HFFc6 (cell line): ENCODE measurements at places on chromosomes 3 and 15.

DNA sequence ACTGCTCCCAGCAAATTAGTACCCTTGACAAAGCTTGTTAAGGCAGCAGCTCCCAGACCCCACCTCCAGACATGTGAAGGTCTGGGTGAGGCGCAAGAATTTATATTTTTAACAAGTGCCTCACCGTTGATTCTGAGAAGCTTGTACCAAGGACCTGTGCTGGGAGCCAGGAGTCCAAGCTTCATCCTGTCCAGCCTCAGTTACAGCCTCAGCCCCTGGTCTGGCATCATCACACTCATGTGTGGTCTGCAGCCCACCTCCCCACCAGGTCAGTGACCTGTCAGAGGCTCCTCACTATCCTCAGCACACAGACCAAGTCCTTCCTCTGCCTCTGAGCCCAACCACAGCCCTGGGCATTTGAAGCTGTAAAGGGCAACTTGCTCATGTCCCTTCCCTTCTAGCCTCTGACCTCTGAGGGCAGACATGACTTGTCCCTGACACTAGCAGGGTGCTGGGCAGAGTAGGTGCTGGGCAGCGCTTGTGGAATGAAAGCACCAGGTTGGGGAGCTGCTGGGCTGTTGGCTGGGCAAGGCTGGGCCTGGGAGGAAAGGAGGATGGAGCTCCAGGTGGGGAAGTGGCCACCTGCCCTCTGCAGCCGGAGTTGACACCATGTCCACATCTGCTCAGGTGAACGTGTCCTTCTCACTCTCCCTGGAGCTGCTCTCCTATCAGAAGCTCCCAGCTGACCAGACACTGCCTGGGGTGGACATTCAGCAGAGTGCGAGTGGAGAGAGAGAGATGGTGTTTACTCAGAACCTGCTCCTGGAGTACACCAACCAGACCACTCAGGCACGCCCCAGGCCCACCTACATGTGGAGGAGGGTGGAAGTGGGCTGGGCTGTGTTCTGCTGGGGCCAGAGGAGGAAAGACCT, 16.9 kb downstream of the ACAA1 start:
- no peak overlapping the region for H3K27ac ChIP-seq
- H3K36me3 ChIP-seq: peaks cover 4% of the 10 kb centered on the region; the same call in 1 of the 2 replicates
- DNase-seq: no peak
- H3K27me3 ChIP-seq: peaks cover 13% of the 10 kb centered on the region

DNA sequence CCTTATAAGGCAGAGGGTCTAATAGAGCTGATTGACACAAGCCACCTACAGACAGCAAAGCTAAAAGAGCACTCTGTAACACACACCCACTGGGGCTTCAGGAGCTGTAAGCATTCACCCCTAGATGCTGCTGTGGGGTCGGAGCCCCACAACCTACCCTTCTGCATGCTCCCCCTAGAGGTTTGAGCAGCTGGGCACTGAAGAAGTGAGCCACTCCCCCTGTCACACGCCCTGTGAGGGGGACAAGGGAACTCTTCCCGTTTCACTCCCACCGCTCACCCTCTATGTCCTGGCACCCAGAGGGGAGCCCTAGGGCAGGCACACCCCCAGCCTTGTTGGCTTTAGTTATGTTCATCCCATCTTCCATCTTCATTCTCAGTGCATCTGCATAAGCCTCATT, 9.4 kb upstream of the CSTA start:
- peaks cover 13% of the 10 kb centered on the region for H3K27me3 ChIP-seq
- no peak for DNase-seq
- H3K4me3 ChIP-seq: no peak overlapping the region
- H3K36me3 ChIP-seq: no peaks in the 10 kb centered on the region

GRCh38 chr3:9806688-9807589, 3.1 kb upstream of the TTLL3 start:
- no peak overlapping the region for H3K4me3 ChIP-seq
- H3K36me3 ChIP-seq: peaks cover 22% of the 10 kb centered on the region
- peak overlapping the region; percentile 97 for H3K27ac ChIP-seq
- DNase-seq: no peak
- peaks cover 7% of the 10 kb centered on the region for H3K27me3 ChIP-seq

DNA sequence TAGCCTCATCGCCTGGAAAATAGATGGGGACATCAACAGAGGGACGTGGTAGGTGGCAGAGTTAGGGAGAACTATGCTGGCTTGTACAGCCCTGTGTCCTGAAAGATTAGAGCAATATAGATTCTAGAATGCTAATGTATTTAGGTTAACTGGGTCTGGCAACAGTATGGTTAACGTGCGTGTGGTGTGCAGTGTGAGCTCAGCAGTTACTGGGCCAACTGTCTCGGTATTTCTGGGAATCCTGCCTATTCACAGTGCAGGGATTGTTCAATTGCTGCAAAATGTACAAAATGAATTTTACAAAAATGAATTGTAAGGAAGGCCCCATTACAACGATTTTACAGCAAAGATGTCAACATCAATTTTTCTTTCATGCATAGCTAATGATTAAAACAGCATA, 20.6 kb downstream of the MEIS2 start:
- no peak overlapping the region for H3K4me3 ChIP-seq
- peaks cover 52% of the 10 kb centered on the region for H3K4me1 ChIP-seq
- no peaks in the 10 kb centered on the region for H3K27me3 ChIP-seq
- 0 out of 2 replicates have a peak overlapping the region, but pooled peaks have one; percentile 8 for H3K27ac ChIP-seq

DNA sequence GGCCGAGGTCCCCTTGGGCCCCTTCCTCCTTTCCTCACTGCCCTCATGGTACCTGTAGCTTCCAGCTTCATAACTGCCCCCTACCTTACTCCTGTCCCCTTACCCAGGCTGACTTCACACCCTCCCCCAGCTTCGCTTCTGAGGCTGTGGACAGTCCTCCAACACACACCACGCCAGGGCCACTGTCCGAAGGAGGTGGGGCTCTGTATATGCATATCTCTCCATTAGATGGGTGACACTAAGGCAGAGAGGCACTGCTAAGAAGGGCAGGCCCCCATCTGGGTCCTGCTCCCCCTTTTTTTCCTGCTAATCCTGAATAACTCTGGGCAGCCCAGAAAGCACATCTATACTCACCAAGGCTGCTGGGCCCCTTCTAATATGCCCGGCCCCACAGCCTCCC, 1.0 kb upstream of the COL7A1 start:
- peak overlapping the region; percentile 90 for H3K4me3 ChIP-seq
- H3K27me3 ChIP-seq: peaks cover 2% of the 10 kb centered on the region
- peak overlapping the region; percentile 93 for H3K27ac ChIP-seq
- peaks cover 30% of the 10 kb centered on the region for H3K36me3 ChIP-seq
- DNase-seq: no peak
- H3K4me1 ChIP-seq: peaks cover 81% of the 10 kb centered on the region

GRCh38 chr15:40743921-40744814, 10.9 kb downstream of the RMDN3 start:
- H3K4me1 ChIP-seq: peaks cover 31% of the 10 kb centered on the region
- H3K4me3 ChIP-seq: no peak overlapping the region
- H3K27me3 ChIP-seq: peaks cover 5% of the 10 kb centered on the region
- peak; percentile 66 for DNase-seq
- H3K36me3 ChIP-seq: peaks cover 8% of the 10 kb centered on the region

DNA sequence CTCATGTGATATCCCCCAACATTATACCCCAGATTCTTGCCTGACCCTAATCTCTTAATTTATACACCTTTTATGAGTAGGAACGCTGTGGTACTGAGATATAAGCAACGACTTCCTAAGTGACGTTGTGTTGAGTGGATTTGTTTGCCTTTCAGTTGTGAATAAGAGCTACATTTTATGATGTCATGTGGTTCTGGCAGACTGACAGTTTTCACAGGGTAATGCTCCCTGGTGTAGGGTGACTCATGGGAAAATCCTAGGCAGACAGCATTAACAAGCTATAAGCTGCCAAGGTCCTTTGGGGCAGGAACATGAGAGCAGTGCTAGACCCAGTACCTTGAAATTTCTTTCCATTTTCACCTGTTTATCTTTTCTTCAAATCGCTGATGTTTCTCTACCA, 11.2 kb downstream of the C3orf52 start:
- peaks cover 67% of the 10 kb centered on the region for H3K4me1 ChIP-seq
- H3K36me3 ChIP-seq: peaks cover 44% of the 10 kb centered on the region
- no peaks in the 10 kb centered on the region for H3K27me3 ChIP-seq
- H3K4me3 ChIP-seq: 0 out of 2 replicates have a peak overlapping the region, but pooled peaks have one; percentile 1
- peak overlapping the region; percentile 37 for H3K27ac ChIP-seq
